Mucosa of descending colon (tissue), 3 donors: ENCODE measurements at places on chromosomes 6 and 20. TPM values are rescaled to one million over a fixed set of nuclear protein-coding genes. Genes with fewer than 3 reads are reported as not detected.
A peak's percentile ranks its signal among the peaks of the same experiment; 100 is the strongest.

OPRL1 gene
- total RNA-seq: 0.39 TPM

DNA sequence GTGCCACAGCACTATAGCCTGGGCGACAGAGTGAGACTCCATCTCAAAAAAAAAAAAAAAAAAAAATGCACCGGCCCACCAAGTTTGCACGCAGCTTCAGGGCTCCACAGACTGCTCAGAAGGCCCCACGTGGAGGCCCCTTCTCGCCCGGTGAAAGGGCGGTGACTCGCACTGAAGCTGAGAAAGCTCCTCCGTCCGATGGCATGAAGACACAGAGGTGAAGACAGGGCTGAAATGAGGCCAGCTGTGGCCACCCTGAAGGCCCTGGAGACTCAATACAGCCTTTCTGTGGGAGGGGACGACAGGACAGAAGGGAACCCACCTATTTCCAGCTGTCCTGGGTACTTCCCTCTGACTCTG, 84.0 kb downstream of the PTPN1 start:
- DNase-seq: no peak

DNA sequence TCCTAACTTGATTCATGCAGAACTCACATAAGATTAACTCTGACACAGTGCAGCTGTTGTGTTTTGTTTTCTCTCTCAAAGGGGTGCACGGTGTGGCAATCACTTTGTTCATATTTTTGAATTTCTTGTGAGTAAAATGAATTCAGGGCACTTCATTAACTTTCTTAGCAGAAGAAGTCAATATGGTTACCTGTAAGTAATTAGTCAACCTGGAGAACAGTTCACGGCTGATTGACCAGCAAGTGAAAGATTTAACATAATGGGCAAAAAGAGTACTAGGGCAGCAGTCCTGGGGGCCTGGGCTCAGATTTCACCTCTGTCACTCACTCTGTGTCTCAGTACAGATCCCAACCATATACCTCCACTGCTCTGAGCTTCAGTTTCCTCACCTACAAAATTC, 102.4 kb upstream of the SPTLC3 start:
- no peak for DNase-seq

DNA sequence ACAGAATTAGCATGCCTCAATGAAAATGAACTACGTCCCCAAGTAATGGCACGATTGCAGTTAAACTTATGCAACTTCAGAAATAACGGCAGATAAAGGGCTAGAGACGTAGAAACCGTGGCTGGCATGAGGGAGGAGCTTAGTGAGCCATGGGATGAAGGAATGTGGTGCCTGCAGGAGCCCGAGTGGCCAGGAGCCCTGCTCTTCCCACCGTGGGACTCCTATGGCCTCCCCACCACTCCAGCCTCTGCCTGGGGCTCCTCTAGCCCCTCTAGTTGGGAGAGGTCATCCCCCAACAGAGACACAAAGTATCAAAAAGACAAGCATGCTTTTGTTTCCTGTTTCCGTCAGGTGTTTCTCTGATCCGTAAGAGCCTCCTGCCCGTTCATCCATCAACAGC, 75.1 kb upstream of the BHLHE23 start:
- DNase-seq: no peak

TDRD6 gene
- 0.52 TPM for total RNA-seq

- no peak for DNase-seq
Observed at GRCh38 chr20:1390581-1391403, 2.1 kb downstream of the FKBP1A start.

GRCh38 chr20:53873230-53873604, 197.2 kb downstream of the BCAS1 start:
- no peak for DNase-seq

- no peak for DNase-seq
Observed at GRCh38 chr6:14276667-14277404, 159.3 kb downstream of the CD83 start.

LY86 gene
- total RNA-seq: 1.6 TPM

- no peak for DNase-seq
Observed at GRCh38 chr6:15989397-15989796, 139.5 kb upstream of the MYLIP start.

PRL gene
- total RNA-seq: not detected

- DNase-seq: no peak
Observed at GRCh38 chr6:159819098-159819497, 19.0 kb downstream of the PNLDC1 start.

TUBB gene
- total RNA-seq: 113 TPM

GSTA1 gene
- 4.1 TPM for total RNA-seq

FLOT1 gene
- 152 TPM for total RNA-seq

GRCh38 chr6:85404564-85405174, 45.2 kb upstream of the NT5E start:
- peak; percentile 75 for DNase-seq

DNA sequence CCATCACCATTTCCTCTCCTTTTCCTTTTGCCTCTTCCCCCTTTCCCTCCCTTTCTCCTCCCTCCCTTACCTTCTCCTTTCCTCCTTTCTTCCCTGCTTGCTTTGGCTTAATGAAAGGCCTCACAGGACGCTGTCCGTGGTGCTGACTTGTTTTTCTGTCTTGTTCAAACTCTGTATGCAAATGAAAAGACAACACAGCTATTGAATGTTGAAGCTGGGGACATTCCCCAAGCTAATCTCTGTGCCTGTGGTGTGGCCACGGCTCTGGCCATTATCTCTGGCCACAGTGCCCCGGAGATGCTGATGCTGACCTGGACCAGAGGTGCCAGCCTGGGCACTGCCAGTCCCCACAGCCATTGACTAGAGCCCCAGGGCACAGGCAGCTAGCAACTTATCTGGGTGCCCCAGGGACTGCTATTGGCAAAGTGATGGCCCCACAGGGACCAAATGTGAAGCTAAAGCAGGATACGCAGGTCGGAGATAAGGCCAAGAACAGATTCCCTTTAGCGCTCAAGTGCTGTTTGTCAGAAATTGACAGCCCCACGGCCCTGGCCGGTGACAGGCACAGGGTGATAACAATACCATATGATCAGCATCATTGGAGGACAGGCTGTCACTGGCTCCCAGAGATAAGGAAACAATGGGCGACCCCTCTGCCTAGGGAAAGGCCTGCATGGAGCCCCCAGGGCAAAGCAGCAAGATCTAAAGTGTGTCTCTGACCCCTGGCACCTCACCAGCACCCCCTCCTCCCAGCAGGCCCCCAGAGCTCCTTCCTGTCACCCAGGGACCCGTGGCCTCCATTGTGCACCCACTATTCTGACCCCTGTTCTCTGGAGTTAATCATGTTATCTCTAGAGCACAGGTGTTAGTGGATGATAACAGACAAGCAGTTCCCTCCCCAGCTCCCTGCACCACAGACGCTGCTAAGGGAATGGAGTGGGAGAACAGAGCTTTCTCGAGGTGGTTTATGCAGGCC, 31.6 kb upstream of the SLC32A1 start:
- peak; percentile 79 for DNase-seq

CYP21A2 gene
- total RNA-seq: 0.93 TPM

AAR2 gene
- total RNA-seq: 19.5 TPM

DNA sequence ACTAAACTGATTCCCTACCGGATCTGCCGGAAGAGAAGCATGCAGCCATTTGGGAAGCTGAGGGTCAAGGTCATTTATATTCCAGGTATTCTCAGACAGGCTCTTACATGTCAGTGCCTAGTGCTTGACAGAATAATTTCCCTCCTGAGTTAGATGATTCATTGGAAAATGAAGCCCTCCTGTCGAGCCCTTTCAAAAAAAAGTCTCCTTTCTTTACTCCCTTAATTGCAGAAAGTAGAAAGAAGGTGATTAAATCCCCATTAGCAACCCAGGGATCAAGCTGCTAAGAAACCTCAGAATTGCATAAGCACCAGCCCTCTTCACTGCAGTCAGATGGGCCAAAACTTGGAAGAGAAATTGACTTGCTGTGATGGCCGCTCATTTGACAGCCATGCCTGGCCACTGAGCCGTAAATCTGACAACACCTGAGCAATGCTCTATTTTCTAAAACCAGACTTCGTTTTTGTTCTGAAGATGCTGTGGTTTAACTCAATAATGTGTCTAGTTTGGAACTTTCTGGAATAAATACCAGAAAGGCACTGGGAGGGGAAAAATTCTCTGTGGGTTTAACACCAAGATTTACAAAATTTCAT, 61.0 kb upstream of the ARMH2 start:
- no peak for DNase-seq

DNA sequence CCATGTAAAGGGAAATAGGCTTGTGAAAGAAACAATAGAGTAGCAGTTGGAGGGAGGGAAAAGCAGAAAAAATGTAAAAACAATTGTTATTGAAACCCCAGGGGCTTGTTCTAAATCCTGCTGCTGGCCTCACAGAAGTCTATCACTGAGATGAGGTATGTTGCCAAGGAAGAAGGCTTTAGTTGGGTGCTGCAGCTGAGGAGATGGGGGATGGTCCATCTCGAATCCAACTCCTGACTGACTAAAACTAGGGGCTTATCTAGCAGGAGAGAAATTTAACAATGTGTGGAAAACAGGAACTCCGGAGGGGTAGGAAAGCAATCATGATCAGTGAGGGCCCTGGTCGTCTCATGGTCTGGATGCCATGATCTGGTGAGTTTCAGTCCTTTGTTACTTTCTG, 225.0 kb upstream of the EXOC2 start:
- DNase-seq: no peak

BTNL2 gene
- total RNA-seq: not detected

AKAP12 gene
- total RNA-seq: 6.3 TPM

CDH4 gene
- not detected for total RNA-seq

- no peak for DNase-seq
Observed at GRCh38 chr6:39706819-39707335, 18.3 kb downstream of the KIF6 start.

TREML2 gene
- not detected for total RNA-seq

MYB gene
- total RNA-seq: 82.8 TPM

PKIB gene
- total RNA-seq: 75.1 TPM

DNA sequence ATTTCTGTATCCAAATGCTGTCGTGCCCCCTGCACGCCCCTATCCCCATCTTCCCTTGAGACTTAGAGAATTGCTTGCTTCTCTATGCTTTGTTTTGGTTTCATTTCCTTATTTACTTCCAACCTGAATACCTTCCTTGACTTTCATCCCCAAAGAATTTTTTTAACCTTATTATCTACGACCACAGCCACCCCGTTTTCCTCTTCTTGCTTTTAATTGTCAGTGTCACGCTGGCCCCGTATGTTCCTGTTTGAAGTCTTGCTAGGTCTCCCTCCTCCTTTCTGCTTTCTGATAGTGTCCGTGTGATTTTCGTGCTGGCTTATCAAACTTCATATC, 40.1 kb downstream of the RNF217 start:
- DNase-seq: no peak

DNA sequence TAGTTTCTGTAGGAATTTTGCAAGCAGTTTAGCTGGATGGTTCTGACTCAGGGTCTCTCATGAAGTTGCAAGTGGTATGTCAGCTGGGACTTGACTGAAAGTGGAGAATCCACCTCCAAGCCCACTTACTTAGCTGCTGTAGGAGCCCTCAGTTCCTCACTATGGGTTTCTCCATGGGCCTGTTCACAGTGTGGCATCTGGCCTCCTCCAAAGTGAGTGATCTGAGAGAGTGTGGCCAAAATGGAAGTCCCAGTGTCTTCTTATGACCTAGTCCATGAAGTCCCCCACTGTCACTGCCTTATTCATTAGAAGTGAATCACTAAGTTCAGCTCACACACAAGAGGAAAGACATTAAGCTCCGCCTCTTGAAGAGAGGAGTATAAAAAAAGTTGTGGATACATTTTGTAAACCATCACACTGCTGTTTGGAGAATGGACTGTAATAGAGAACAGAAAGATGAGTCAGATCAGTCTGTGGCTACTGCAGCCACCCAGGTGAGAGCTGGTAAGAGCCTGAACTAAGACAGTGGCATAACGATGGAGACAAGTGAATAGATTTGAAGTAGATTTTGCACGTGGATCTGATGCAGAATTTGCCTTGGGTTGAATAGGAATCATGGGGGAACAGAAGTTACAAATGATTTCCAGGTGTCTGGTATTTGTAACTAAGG, 4.9 kb upstream of the NELFCD start:
- DNase-seq: no peak

RAB44 gene
- total RNA-seq: 0.32 TPM

SLC4A11 gene
- 1.1 TPM for total RNA-seq

TRIM31 gene
- 202 TPM for total RNA-seq

GRCh38 chr6:116996842-116997241, 119.8 kb downstream of the RFX6 start:
- no peak for DNase-seq

DNA sequence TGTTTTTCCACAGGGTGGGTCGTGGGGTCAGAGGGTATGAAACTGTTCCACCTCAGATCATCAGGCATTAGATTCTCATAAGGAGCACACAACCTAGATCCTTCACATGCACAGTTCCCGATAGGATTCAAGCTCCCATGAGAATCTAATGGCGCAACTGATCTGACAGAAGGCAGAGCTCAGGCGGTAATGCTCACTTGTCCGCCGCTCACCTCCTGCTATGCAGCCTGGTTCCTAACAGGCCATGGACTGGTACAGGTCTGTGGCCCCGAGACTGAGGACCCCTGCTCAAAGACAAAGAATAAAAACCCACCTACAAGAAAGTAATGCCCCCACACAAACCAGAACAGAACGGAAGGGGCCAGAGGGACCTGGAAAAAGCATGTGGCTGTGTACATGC, 76.1 kb upstream of the SNX9 start:
- no peak for DNase-seq

- DNase-seq: no peak
Observed at GRCh38 chr20:41242807-41243206, 74.7 kb downstream of the ZHX3 start.

DNA sequence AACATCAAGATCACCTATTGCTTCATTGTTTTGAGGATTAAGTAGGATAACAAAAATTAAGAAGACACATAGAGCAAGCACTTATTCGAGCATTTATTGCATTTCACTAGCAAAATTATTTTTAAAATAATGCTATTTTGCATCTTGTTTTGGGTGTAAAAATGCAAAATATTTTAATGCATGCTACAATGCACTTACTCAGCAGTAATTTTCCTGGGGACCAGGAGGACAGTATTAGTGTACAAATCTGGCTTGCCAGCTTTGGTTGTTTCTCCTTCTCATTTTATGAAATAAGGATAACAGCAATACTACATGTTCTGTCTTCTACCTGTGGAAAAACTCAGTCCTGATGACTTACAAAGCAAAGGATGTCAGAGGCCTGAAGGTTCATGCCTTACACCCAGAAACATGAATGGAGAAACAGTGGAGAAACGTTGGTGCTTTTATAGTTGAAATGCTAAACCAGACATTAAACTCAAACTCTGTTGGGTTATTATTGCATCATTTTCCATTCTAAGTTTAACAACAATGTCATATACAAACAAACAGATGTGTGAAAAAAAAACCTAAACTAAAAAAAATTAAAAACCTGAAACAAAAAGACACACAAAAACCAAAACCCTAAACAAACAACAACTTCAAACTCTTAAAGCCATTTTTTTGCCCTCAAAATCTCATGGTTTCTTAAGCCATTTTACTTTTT, 50.2 kb upstream of the ATXN1 start:
- DNase-seq: no peak

GRCh38 chr20:19976595-19977372, 40.4 kb upstream of the NAA20 start:
- no peak for DNase-seq

DNA sequence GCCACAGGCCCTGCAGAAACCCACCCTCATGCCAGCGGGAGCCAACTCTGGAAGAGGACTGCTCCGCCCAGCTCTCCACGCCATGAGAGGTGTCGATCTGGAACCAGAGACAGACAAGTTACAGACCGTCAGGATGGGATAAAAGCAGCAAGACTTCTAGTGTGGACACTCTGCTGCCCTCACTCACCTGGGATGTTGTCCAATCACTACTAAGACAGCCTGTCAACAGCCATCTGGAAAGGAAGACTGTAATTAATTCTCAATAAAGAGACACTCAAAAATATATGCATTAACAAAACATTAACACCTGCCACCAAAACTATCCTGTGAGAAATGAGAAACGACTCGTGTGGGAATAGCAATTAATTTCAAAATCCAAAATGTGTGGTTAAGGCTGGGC, 28.3 kb downstream of the SLC2A4RG start:
- no peak for DNase-seq

SIGLEC1 gene
- 21.7 TPM for total RNA-seq
